ENCODE measurements at places on chromosomes 5 and 9. TPM values are rescaled to one million over a fixed set of nuclear protein-coding genes. Genes with fewer than 3 reads are reported as not detected.

DNA sequence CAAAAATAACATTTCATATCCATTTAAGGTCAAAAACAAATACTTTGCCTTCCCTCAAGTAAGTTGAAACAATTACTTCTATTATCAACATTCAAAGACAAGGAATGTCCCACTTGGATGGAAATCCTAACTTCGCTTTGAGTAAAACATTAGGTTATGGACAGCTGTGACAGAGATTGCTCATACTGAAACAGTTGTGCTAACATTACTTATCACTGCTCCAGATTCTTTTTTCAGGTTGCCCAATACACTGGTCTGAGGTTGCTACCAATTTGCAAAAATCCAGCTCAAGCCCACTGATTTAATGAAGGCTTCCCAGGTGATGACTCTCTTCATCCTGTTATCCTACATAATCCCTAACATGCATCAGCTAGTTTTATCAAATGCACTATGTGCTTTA lies 98.3 kb downstream of the UBAP2 start:
- no peak for DNase-seq

GRCh38 chr5:81334304-81335061 lies 33.1 kb downstream of the ZCCHC9 start:
- no peak for DNase-seq

- no peak for DNase-seq
Measured at GRCh38 chr5:120084543-120084870, 379.6 kb upstream of the PRR16 start.

DNA sequence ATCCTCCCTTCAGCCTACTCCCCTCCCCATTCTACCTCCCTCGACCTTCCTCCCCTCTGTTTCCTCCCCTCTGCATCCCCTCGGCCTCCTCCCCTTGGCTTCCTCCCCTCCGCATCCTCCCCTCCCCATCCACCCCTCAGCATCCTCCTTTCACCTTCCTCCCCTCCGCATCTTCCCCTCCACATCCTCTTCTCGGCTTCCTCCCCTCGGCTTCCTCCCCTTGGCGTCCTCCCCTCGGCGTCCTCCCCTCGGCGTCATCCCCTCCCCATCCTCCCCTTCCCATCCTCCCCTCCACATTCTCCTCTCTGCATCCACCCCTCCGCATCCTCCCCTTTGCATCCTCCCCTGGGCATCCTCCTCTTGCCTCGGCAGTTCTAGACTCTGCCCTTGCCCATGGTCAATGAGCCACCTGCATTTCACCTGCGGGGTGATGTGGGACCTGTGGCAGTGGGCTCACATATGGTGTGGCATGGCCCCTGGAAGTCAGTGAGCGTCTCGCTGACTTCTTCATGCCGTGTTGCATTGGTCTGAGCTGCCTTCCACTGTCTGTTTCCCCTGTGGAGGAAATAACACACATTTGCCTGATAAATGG lies 113.0 kb downstream of the WNK2 start:
- no peak for DNase-seq

- DNase-seq = peak; percentile 17
Measured at GRCh38 chr5:148179234-148179824, 11.0 kb downstream of the SPINK14 start.

DMRT3 gene
- 1.5 TPM for polyA plus RNA-seq

GRCh38 chr9:99189887-99190596 lies 31.7 kb downstream of the ALG2 start:
- DNase-seq = no peak

KIF4B gene
- 0.28 TPM for polyA plus RNA-seq

GRCh38 chr9:135960411-135961276 lies 529 bp downstream of the UBAC1 start:
- no peak for DNase-seq

DNA sequence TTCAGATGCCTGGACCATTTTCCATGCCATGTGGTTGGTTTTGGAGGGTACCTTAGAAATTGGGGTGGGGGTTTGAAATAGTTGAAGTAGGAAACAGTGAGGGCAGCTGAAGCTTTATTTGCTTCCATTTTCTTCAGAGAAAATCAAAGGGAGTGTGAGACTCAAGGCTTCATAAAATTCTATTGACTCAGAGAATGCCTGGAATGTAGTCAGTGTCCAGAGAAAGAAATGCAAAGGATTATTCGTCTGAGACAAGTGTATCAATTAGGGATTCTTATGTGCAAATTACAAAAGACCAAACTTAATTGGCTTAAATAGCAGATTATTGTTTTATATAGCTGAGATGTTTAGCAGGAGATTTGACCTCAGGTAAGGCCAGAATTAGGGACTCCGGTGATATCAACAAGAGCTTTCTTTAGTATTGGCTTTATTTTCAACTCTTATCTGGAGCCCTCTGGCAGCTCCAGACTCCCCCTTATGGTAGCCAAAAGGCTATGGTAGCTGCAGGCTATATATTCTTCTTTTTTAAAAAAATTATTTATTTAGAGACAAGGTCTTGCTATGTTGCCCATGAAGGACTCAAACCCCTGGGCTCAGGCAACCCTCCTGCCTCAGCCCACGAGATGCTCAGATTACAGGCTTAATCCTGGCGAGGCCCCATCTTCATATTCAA lies 38.9 kb downstream of the PTTG1 start:
- no peak for DNase-seq

ZNF454 gene
- 9.9 TPM for polyA plus RNA-seq

GRCh38 chr5:146877783-146878475 lies 628 bp downstream of the PPP2R2B start:
- DNase-seq = peak; percentile 30

GGTA1 gene
- 5.2 TPM for polyA plus RNA-seq

DNA sequence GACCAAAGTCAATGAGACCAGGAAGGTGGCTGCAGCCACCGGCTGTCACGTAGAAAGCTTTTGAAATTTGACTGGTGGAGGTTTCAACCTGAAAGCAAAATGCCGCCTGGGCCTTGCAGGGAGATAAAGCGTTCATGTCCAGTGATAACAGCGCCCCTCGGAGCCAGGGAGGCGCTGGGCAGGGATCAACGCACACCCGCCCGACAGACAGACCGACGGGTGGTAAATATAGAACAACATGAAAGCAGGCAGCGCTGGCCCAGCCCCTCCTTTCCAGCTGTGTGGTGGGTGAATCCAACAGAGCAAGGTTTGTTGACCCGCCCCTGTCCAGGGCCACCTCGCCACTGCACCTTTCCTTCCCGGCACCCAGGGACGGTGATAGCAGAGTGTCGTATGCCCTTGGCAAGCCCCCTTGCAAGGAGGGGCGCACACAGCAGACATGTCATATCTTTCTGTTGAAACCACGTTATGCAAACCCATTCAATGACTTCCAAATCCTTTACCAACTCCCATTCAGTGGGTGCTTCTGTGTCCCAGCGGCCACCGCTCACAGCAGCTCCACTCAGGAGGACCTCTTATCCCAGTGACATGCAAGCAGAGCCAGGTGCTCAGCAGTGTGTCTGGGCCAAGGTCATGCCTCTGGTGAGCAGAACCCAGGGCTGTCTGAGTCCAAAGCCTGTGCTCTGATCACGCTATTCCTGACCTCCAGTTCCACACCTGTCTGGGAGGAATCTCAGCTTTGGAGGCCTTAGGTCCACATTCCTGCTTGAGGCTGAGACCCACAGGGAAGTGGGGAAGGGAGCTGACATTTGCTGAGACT lies 38.7 kb downstream of the NKX2-5 start:
- no peak for DNase-seq

GRCh38 chr5:89948977-89949376 lies 460.6 kb downstream of the CETN3 start:
- DNase-seq = no peak

DNA sequence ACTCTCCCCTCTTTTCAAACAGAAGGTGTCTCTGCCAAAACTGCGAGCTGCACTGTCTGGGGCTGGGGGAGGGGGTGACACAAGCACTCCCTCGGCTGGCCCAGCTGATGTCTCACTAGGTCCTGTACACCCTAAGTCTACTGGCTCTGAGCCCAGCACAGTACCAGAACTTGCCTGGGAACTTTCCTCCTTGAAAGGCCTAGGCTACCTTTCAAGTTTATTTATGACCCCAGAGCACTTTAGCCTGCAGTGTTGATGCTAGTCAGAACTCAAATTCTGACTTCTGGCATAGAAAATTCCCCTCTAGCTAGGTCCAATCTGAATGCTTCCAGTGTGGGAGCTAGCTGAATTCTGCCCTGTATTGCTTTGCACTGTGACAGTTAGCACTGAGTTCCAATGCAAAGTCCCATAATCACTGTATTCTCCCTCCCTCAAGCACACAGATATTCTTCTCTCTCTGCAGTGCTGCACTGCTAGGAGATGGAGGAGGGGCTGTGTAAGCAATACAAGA lies 10.5 kb downstream of the LURAP1L start:
- DNase-seq = no peak

DNA sequence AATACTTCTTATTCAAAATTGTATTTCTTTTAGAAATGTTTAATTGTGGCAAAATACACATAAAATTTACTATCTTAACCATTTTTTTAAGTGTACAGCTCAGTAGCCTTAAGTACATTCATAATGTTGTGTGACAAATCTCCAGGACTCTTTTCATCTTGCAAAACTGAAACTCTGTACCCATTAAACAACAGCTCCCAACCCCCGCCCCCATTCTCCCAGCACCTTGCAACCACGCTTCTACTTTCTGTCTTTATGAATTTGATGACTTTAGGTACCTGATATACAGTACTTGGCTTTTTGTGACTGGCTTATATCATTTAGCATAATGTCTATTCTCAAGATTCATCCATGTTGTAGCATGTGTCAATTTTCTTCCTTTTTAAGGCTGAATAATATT lies 2.8 kb upstream of the IL5 start:
- no peak for DNase-seq

DNA sequence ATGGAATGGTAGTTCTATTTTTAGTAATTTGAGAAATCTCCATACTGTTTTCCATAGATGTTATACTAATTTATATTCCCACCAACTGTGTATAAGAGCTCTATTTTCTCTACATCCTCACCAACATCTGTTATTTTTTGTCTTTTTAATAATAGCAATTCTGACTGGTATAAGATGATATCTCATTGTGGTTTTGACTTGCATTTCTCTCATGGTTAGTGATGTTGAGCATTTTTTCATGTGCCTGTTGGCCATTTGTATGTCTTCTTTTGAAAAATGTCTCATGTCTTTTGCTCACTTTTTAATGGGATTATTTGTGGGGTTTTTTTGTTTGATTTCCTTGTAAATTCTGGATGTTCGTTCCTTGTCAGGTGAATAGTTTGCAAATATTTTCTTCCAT lies 154.4 kb downstream of the ZSWIM6 start:
- DNase-seq = no peak

DNA sequence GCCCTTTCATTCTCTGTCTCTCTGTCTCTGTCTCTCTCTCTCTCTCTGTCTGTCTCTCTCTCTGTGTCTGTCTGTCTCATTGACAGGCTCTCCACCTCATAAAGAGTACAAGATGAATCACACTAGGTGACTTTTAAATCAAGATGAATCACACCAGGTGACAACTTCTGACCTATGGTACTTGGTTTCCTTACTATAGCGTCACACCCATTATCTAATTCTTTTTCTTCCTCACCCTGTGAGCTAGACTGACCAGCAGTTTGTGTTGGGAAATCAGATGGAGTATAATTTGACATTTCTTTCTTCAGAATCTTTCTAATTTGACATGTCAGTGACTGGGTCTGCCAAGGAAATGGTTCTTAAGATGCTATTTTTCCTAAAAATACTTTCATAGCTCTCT lies 232.9 kb downstream of the ARRDC3 start:
- no peak for DNase-seq

DNA sequence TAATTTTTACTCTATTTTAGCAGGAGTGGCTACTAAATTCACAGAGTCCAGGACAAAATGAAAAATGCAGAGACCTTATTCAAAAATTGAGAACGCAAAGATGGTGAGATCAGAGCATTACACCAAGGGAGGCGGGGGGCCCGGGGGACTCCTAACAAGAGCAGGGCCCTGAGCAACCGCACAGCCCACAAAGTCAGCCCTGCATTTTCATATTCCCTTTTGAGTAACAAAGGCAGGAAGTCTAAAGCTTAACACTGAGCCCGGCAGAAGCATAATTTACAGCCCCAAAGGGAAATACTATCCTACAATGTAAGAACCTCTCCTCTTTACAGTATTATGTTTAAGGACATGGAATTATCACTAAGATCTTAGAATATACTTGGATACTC lies 69.4 kb downstream of the TLE1 start:
- no peak for DNase-seq

GRCh38 chr9:76704593-76705204 lies 59.5 kb upstream of the PCA3 start:
- DNase-seq = peak; percentile 82

DNA sequence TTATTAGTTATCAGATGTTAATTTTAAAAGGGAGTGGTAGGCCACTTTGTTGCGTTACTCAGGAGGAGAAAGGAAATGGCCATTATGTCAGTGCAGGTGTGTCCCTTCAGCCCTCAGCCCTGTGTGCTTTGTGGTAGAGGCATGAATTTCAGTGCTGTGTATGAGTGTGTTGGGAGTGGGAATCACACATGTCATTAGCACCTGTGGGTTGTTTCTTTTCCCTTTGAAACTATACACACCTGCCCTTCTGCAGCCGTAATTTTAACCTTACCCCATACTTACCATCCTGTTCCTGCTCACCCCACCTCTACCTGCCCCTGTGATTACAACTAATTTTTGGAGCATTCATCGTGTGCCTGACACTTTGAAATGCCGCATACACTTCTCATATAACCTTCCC lies 156.4 kb downstream of the ARHGAP26 start:
- DNase-seq = no peak

PCDHGA2 gene
- 6.8 TPM for polyA plus RNA-seq

GRCh38 chr9:94173632-94174031 lies 85.5 kb upstream of the ZNF169 start:
- no peak for DNase-seq

Measured in left kidney (tissue), 8 donors.